T47D (cell line): ENCODE measurements at places on chromosomes 7 and 10.

DNA sequence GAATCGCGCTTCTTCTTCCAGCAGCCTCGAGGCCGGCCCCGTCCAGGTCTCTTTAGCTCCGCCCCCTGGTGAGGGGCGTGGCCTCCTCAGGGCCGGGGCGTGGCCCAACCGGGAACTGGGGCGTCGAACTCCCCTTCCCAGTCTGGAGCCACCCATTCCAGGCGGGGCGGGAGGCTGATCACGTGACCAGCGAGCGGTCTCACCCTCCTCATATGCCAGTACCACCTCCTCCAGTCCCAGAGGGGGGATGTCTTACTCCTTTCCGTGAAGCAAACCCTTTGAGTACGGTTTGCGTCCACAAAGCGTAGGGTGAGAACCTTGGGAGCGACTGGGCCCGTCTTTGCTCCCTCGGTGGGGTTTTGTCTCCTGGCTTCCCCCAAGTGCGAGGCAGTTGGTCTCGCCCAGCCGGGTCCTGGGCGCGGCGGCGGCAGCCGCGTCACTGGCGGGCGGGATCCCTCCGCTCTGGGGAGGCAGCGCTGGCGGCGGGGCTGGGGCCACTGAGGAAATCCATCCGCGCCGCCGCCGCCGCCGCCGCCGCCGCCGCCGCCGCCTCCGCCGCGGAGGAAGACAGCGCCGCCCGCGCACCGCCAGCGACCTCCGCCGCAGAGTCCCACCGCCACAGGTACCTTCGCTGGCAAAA, at the start of gene GNB2:
Gene GNB2 (plus strand): TSS at position 439 of the 640 bp plus-strand sequence. CDS start 2,526 bp downstream, outside the sequence.
- DNase-seq: peak; percentile 98

DNA sequence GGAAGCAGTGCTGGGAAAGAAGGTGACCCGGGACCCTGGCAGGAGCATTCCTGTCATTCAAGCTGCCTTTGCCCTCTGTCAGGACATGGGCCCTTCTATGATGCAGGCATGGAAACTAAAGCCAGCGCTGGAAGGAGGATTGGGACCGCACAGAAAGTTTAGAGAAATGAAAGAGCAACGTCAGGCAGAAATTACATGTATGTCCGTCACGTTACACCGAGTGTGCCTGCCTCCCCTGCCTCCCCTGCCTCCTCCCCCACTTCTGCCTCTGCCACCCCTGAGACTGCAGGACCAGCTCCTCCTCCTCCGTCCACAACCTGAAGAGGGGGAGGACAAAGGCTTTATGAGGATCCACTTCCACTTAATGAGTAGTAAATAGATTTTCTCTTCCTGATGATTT, 13.9 kb upstream of the PWWP2B start:
- no peak for DNase-seq

DNA sequence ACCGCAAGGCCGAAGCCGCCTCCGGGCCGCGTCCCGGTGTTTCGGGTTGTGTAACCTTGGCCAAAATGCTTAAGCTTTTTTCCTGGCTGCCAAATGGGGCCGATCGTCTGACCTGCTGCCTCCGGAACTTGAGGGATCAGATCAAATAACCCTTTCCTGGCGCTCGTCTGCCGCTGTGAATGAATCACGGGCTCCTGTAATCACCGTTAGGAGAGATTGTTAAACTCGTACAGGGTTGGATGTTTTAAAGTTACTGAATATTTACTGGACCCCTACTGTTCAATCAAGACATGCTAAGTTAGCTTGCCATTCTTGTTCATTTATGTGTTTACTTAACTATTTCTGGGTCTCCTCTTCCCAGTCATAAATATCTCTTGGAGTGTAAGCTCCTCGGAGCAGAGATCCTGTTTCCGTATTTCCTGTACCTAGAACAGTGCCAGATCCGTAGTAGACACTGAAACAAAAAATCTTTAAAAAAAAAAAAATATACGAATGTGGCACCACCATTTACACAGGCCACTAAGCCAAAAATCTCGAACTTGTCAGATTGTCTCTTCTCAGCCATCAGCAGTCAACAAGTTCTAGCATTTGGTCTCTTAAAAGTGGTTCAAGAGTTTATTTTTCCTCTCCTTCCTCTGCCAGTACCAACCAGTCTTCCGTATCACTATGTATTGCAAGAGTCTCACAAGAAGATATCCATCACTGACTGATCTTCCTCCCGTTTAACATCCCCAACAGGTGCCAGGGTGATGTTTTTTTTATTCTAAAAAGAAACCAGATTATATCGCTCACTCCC, 650 bp upstream of the TM9SF3 start:
- no peak for DNase-seq

- DNase-seq: no peak
Measured at GRCh38 chr10:51001587-51001986, 72.7 kb upstream of the PRKG1 start.

GRCh38 chr10:132277311-132277741, 30.4 kb downstream of the STK32C start:
- DNase-seq: no peak

DNA sequence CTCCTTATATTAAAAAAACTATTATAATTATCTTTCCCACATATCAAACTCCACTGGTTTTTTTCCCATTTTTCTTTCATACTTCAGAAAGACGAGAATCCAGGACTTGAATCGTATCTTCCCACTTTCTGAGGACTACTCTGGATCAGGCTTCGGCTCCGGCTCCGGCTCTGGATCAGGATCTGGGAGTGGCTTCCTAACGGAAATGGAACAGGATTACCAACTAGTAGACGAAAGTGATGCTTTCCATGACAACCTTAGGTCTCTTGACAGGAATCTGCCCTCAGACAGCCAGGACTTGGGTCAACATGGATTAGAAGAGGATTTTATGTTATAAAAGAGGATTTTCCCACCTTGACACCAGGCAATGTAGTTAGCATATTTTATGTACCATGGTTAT, 15.9 kb downstream of the SRGN start:
- DNase-seq: no peak

DNA sequence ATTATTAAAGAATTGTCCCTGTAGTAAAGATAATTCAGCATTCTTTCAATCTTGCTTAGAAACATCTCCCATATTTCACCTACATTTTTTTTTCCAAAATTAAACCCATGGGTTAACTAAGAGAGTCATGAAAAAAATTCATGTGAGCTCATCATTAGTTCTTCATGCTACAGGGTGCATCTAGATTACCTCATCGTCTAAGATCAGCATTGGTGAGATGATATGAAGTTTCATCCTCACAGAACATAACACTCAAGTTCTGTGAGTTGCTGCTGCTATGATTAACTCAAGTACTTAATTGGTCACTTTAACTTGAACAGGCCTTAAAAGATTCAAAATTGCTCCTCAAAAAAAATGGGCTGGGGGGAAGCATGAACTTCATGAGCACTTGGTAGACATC, 50.0 kb downstream of the RAB11FIP2 start:
- no peak for DNase-seq

- no peak for DNase-seq
Measured at GRCh38 chr7:23852988-23853387, 143.0 kb downstream of the STK31 start.

DNA sequence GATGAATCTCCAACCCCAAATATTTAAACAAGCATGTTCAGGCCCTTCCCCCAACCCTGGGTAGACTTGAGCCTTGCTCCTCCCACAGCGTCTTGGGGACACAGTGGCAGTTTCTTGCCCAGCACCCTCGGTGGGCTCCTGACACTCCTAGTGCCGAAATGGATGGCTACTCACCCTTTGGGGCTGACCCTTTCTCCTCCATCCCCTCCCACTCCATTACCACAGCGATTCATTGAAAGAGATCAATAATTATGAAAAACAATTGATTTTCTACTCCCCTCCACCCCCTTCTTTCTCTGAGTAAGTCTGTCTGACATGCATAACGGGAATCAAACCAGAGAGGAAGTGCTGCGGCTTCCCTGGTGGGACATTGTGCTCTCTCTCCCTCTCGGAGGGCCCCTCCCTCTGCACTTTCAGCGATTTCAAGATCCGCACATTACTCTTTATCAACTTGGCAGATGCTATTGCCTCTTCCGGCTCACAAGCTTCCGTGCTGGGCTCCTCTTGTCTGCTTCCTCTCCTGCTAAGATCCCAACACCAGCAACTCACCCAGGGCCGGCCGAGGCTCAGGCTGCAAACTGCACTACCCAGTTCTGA, 79.0 kb upstream of the PLXNA4 start:
- no peak for DNase-seq

- DNase-seq: peak; percentile 44
Measured at GRCh38 chr10:30182191-30183054, 123.0 kb upstream of the JCAD start.

DNA sequence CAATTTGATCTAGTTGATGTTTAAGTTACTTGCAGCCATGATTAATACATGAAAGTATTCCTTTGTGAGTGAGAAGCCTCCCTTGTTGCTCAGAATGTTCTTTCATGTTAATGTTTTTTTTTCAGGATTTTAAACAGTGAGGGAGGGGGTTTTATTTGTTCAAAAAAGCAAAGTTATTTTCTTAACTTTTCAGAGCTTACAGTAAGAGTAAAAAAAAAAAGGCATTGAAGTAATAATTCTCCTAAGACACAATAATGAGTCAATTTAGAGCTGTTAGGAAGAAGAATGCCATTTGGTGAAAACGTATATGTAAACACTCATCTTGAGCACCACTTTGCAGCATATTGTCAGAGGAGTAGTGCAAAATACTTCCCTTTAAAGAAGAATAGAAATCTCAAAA, 105.8 kb downstream of the SEMA3A start:
- DNase-seq: no peak

DNA sequence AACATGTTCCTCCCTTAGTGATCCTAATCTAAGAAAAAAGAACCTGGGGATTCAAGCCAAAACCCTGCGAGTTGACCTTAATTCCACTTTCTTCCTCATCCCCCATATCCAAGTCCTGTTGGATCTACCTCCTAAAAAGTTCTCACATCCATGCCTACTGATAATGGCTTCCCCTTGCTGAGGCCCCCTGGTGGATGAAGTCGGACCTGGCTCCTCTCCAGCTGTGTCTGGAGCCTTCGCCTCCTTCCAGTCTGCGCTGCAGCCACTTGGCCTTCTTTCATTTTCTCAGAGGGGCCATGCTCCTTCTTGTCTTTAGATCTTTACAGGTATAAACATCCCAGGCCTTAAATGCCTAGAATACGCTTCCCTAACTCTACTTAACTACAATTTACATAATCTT, 8.1 kb downstream of the PDE1C start:
- no peak for DNase-seq

DNA sequence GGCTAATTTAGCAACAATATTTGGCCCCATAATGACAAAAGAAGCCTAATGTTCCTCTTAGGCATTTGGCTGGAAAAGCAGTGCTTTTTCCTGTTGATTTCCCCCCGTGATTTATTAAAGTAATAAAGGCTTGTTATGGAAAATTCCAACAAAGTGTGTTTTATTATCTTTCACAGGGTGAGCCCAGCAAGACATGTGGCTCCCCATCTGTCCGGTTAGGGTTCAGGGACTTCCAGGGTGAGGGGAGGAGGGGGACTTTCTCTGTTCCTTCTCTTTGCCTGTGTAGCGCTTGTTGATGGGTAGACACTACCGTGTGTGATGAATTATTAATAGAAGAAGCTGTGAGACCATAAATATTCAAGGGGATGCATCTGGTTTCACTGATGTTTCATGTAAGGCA, 39.0 kb downstream of the HTR5A start:
- no peak for DNase-seq

- no peak for DNase-seq
Measured at GRCh38 chr7:69651101-69651590, 52.9 kb downstream of the AUTS2 start.

DNA sequence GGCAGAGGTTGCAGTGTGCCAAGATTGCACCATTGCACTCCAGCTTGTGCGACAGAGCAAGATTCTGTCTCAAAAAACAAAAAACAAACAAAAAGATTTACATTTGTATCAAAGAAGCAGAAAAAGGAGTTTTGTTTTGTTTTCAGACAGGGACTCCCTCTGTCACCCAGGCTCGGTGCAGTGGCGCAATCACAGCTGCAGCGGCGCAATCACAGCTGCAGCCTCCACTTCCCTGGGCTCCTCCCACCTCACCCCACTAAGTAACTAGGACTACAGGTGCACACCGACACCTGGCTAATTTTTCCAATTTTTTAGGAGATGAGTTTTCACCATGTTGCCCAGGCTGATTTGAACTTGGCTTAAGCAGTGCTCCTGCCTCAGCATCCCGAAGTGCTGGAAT, 1.8 kb downstream of the ARMC10 start:
- no peak for DNase-seq

DNA sequence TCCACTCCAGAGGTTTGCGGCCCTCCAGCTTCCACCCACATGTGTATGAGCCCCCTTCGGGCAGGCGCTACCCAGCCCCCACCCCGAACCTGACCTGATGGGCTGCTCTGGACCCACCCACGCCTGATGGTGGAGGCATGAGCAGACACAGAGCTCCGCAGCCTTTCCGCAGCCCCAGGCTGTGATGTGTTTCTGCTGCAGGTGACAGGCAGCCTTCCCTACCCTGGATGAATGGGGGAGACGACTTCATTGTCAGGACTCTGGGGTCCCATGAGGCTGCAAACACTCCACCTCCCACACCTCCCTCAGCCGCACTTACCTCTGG, 61.2 kb downstream of the OAT start:
- no peak for DNase-seq

GRCh38 chr10:27911011-27911410, 87.9 kb downstream of the ODAD2 start:
- no peak for DNase-seq

GRCh38 chr10:73886085-73886529, 11.8 kb upstream of the CAMK2G start:
- peak; percentile 80 for DNase-seq

- DNase-seq: no peak
Measured at GRCh38 chr10:11443468-11444154, 167.8 kb downstream of the USP6NL start.

GRCh38 chr10:103709341-103709920, 145.9 kb downstream of the SH3PXD2A start:
- no peak for DNase-seq

DNA sequence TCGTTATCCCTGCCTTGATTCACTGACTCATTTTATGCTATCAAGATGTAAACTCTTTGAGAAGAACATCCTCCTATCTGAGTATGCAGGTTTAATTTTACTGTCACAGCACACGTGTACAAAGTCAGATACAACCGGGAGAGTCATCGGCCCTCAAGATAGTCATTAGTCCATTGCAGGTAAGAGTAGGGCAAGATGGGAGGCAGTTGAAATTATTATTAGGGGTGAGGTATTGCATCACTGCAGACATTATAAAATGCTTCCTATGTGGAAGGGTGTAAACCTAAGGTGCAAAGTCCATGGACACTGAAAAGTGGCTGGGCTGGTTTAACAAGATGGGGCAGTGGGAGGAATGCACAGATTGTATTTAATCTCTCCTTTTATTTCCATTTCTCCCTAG, 113.7 kb downstream of the ARL4A start:
- DNase-seq: peak; percentile 63

DNA sequence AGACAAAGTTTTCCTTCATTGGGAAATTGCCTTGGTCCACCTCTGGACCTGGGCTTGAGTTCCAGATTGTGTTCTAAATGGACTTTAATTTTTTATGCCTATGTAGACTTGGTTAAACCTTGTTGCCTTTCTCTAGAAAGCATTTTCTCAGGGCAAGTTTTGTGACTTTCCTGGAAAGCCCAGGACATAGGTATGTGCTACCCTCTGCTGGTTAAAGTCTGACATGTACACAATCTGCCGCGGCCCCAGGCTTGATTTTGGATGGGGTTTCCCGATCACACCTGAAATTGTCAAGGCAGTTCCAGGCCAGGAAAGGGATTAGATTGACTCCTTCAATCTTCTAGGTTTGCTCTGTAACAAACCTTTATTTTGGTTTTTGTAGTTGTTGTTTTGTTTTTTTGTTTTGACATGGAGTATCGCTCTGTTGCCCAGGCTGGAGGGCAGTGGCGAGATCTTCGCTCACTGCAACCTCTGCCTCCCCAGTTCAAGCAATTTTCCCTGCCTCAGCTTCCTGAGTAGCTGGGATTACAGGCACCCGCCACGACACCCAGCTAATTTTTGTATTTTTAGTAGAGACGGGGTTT, 14.1 kb upstream of the AKR1B10 start:
- DNase-seq: peak; percentile 14
